ENCODE measurements at places on chromosomes 6 and 20.

DNA sequence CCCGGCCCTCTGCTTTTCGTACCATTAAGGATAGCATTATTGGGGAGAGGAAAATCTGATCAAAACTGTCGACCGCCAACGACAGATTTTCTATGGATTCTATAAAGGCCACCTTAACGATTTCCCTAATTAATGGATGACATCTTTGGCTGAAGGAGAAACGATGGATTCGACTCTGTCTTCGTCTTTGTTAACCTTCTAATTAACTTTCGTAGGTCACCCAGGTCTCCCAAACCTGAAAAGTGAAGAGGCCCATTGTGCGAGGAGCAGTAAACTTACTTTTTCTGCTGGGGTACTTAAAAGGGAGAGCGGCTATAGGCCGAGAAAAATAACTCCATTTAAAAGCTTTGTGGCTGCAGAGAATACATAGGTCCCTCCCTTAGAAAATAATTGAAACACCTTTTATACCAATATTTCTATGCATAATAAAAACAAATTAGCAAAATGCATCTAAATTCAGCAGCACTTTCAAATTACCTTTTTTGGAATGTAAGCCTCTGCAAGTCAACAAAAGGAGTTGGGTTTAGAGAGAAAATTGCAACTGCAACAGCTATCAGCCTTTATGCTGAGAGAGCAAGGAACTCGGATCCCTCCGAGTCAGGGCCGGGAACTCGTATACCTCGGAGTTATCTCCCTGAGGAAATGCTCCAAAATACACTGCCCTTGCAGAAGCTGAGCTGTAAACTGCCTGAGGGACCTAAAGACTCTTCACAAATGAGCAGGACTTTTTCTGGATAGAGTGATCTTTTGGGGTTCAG lies 31.4 kb upstream of the NR2E1 start:
- no peak for DNase-seq

DNA sequence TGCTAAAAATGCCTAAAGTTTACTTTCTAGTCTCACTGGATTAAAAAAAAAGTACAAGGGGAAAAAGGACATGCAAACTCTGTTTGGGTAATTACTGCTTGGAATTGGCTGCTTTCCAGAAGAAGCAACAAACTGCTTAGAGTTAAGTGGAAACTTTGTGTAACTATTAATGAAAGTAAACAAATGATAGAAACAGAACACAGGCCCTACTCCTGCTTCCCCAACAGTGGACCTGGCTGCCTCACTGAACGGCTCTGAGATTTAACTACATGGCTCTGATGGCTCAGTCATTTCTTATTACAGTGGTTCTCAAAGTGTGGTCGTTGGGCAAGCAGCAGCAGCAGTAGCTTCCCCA lies 108.5 kb downstream of the MAN1A1 start:
- no peak for DNase-seq

DNA sequence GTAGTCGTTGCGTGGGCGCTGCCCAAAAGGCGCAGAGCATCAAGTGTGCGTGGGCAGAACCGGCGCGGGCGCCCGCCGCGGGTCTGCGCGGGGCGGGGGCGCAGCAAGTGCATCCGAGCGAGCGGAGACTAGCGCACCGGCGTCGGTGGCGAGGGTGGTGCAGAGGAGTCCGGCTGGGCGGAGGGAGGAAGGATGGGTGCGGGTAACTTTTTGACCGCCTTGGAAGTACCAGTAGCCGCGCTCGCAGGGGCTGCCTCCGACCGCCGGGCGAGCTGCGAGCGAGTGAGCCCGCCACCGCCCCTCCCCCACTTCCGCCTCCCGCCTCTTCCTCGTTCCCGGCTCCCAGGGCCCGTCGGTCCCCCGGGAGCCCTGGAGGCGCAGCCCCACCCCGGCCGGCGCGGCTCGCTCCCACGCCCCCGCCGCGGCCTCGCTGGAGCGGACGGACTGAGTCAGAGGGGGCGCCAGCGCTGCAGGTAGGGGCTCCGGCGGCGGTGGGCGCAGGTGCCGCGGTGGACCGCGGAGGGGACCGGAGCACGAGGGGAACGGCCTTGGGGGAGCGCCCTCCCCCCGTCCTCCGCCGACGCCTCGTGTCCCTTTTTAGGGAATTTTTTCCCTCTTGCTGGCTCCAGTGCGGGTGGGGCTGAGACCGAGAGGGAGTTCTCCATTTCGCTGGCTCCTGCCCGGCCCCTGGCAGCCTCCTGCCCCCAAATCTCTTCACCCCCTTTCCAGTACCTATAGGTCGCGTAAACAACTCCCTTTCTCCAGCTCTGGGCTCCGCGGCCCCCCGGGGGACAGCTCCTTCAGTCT lies 1.6 kb upstream of the DBNDD2 start:
- peak; percentile 34 for DNase-seq

- DNase-seq, result no peak
Measured at GRCh38 chr6:152600022-152600421, 37.1 kb downstream of the SYNE1 start.

DNA sequence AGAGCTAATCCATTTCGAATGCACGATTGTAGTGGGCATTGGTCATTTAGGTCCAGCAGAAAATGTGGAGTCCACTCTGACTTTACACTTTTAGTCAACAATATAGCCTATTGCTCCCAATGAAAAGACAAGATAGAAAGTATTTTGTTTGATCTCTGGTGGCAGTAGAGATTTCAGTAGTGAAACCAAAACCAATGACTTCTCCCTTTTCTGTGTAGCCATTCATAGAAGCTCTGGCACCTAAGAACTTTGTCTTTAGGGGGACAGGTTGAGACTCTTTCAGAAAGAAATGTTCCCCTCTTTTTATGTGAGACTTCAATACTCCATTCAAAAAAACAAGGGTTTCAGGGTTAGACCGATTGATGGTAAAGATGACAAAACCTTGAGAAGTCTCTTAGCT lies 510.8 kb upstream of the POU3F2 start:
- no peak for DNase-seq

- no peak for DNase-seq
Measured at GRCh38 chr20:56350842-56351241, 7.9 kb upstream of the FAM210B start.

- no peak for DNase-seq
Measured at GRCh38 chr6:167858842-167859664, 32.3 kb downstream of the AFDN start.

GRCh38 chr6:54415517-54415916 lies 107.3 kb downstream of the TINAG start:
- no peak for DNase-seq

- DNase-seq, result no peak
Measured at GRCh38 chr6:113351173-113351834, 505.8 kb upstream of the MARCKS start.

- DNase-seq, result no peak
Measured at GRCh38 chr20:1389703-1390580, 2.9 kb downstream of the FKBP1A start.
